Fibroblast of mammary gland (primary cell): ENCODE measurements at places on chromosomes 2 and 18.

DNA sequence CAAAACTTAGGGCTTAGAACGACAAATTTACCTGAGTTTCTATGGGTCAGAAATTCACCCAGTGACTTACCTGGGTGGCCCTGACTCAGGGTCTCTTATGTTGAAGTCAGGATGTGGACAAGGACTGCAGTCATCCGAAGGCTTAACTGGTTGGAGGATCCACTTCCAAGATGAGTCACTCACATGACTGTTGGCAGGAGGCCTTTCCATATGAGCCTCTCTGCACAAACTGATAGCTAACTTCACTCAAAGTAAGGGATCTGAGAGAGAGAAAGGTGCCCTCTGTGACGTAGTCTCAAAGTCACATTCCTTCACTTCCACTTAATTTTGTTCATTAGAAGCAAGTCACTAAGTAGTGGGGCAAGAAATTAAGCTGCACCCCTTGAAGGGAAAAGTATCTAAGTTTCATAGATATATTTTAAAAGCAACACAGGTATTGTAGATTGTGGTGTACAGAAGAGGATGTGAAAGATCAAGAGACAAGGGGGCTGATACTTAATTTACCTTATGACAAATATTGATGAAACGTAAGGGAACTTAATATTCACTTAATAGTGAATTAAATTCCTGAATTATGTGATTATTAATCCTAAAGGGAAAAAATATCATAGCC is 48.4 kb downstream of the TANK start:
- peak; percentile 91 for DNase-seq

DNA sequence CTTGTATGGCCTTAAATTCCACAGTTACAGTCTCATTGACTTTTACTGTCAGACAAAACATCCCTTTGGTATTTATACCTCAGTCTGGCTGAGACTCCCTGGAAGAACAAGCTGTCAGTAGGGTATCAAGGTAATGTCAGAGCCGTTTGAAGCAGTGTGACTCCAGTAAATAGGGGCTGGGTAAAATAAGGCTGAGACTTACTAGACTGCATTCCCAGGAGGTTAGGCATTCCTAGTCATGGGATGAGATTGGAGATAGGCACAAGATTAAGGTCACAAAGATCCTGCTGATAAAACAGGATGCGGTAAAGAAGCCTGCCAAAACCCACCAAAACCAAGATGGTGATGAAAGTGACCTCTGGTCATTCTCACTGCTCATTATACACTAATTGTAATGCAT is 219.5 kb upstream of the SKOR2 start:
- no peak for DNase-seq

- DNase-seq, result no peak
Measured at GRCh38 chr18:23730857-23731256, 41.6 kb downstream of the LAMA3 start.

DNA sequence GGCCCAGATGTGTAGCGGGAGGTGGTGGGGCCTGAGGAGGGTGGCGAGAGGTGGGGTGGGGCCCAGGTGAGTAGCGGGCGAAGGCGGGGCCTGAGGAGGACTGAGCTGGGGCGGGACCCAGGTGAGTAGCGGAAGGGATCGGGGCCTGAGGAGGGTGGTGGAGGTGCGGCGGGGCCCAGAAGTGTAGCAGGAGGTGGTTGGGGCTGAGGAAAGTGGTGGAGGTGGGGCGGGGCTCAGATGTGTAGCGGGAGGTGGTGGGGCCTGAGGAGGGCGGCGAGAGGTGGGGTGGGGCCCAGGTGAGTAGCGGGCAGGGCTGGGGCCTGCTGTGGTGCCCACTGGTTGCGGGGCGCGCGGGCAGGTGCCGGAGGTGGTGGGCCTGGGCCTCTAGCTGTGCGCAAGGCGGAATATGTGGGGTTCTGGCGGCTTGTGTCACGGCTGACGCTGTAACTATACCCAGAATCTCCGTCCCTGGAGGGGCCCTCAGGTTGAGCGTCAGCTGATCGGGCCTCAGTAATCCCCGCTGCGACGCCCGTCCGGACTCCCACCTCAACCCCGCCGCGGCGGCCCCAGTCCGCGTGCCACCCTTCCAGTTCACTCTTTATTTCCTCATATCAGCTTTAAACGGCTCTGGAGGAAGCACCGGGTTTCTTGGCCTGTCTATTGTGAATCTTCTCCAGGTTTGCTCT is 866 bp upstream of the SF3B6 start:
- peak; percentile 13 for DNase-seq

GRCh38 chr2:30974554-30974953 is 163.7 kb downstream of the GALNT14 start:
- no peak for DNase-seq

DNA sequence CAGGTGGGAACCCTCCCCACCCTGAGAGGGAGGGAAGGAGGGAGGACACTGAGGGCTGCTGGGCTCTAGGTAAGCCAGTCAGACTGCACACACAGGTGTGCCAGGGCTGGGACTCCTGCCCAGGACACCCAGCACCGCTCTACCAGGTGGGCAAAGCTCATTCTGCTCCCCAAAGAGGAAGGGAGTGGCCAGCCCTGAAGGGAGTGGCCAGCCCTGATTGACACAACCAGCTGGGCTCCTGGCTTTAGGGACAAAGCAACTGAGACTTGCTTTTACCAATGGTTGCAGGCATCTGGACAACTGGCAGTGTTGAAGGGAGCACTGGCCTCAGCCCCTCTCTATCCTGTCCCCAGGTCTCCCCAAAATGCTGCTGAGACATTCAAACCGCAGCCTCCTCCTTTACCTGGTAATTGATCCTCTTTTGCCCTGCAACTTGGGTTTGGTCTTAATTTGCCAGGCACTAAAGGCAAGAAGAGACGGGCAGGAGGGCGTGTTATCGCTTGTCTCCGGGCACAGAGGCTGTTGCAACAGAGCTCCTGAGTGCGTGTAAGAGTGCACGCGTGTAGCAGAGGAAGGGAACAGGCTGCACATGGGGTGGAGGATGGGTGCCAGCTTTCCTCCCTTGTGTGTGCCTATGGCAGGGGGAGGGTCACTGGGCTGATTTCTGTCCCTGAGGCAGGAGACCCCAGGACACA is 14.5 kb upstream of the FOSL2 start:
- DNase-seq, result no peak

DNA sequence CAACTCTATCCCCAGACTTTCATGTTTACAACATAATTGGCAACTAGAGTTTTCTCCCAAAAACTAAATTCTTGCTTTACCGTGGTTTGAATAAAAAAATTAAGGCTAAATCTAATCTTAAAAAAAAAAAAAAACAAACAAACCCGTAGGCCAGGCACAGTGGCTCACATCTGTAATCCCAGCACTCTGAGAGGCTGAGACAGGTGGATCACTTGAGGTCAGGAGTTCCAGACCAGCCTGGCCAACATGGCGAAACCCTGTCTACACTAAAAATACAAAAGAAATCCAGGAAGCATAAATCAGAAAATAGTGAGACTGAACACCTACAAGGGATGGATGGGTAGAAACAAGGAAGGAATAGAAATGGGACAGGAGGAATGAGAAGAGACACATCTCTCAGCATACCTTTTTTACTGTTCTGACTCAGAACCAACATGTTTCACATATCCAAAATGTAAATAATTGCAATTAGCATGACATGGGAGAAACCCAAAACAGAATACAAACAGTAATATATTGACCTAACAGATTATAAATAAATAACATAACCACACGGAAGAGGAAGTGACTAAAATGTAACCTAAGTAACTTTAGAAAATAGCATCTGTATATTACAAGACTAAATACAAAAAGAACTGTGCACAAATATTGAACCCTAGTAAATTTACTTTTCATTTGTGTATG is 17.5 kb downstream of the MGAT4A start:
- no peak for DNase-seq

- DNase-seq, result no peak
Measured at GRCh38 chr2:37654932-37655841, 16.3 kb downstream of the CDC42EP3 start.

- peak; percentile 24 for DNase-seq
Measured at GRCh38 chr2:235447210-235447609, 46.6 kb upstream of the AGAP1 start.
